NCI-H187 treated with DMSO at 0.1 percent for 48 hours (cell line): ENCODE measurements at places on chromosomes 16 and 17.

DNA sequence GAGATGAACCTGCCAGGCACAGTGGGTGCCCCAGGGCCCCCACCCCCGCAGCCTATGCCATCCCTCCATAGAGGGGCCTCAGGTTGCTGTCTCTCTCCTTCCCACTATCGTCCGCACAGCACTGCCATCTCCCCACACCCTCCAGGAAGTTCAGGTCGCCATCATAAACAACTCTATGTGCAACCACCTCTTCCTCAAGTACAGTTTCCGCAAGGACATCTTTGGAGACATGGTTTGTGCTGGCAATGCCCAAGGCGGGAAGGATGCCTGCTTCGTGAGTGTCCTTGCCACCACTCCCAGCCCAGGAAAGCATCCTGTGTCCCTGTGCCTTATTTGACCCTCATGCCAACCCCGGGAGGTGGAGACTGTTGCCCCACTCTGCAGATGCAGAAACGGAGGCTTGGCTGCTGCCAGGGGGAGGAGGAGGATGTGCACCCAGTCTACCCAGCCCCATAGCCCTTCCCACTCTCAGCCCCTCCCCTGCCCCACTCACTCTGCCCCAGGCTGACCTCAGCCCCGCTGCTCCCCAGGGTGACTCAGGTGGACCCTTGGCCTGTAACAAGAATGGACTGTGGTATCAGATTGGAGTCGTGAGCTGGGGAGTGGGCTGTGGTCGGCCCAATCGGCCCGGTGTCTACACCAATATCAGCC is 3.9 kb downstream of the PRSS21 start:
- no peak for DNase-seq

GRCh38 chr17:76578376-76578775 is 7.3 kb downstream of the ST6GALNAC2 start:
- no peak for DNase-seq

DNA sequence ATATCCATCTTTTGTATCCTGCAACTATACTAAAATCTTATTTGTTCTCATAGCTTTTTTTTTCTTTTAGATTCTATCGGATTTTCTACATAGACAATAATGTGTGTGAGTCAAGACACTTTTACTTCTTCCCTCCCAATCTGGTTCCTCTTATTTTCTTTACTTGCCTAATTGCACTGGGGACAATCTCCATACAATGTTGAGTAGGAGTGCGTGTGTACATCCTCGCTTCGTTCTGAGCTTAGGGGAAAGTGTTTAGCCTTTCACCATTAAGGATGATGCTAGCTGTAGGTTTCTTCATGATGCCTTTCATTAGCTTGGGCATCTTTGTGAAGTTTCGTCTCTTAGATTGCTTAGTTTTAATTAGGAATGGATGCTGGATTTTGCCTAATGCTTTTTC is 2.9 kb downstream of the SPATA32 start:
- DNase-seq, result no peak

DNA sequence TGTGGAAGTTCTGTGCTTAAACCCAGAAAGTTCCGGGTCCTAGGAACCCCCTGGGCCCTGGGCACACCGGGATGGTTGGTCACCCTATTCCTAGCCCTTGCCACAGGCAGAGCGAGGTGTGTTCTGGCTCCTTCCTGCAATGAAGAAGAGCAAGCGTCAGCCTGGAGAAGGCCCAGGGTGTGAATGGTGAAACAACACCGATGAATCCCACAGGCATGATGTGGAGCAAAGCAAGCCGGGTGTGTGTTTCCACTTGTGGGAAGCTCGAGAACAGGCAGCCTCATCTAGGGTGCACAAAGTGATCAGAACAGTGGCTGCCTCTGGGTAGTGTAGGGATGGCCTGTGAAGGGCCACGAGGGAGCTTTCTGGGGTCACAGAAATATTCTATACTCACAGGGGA is 13.8 kb downstream of the KCNG4 start:
- no peak for DNase-seq

DNA sequence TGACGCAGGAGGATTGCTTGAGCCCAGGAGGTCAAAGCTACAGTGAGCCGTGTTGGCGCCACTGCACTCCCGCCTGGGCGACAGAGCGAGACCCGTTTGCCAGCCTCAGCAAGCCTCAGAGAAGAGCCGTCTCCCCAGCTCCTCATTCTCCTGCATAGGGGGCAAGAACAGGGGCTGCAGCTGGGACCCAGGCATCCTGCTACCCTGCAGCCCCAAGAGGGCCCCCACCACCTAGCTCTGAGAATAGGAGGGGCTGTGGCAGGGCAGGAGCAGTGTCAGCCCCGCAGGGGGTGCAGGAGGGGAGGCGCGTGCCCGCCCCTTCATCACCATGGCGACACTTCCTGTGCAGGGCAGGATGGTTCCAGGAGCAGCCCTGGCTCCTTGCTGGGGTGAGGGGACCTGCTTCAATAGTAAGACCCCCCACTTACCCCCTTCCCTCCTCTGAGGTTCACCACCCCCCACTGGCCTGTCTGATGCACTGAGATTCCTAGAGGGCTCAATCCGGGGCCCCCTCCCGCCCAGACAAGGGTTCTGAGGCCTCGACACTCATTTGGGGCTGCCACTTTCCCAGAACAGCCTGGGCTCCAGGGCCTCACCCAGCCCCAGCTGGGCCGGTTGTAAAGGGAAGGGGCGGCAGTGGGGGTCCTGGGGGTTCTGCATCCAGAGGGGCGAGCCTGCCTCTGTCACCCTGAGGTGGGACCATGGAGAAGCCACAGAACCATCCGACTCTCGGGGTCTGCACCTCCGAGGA is 20.2 kb downstream of the VASN start:
- DNase-seq, result no peak

DNA sequence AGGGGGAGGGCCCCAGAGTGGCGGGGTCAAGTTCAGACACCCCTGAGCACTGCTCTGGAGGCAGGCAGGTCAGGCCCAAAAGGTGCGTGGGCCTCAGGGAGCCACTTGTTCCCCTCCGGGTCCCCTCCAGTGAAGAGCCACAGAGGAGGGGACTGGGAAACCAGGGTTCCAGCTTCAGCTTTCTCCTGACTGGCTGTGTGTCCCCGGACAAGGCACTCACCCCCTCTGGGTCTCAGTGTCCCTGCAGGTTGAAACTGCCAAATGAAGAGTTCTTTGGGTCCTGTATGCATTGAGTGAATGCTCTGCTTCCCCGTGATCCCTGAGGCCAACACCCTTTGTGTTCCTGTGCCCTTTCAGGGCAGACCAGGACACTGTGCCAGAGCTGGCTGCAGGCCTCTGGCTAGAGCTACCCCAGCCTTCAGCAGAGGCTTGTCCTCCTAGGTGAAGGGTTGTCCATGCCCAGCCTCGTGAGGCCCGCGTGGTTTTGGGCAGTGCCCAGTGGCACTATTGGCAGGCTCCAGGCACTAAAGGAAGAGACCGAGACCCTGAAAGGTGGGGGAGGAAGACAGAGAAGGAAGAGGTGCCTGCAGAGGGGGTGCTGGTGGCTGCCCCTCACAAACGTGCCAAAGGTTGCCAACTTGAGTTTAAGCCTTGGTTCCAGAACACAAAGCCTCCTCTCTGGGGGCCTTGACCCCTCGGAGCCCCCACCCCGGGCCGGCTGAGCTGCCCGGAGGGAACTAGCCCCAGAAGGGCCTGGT is 13.3 kb upstream of the WNT3 start:
- DNase-seq, result no peak

- no peak for DNase-seq
Observed at GRCh38 chr17:19805006-19805405, 56.9 kb upstream of the ALDH3A1 start.
